ENCODE measurements at places on chromosomes 7 and 10.

GRCh38 chr7:104153287-104153686 lies 54.5 kb downstream of the ORC5 start:
- no peak overlapping the region for H3K27ac ChIP-seq
- H3K27me3 ChIP-seq = no peaks in the 10 kb centered on the region
- H3K4me3 ChIP-seq = no peak overlapping the region
- no peaks in the 10 kb centered on the region for H3K4me1 ChIP-seq
- no peak for DNase-seq
- no peaks in the 10 kb centered on the region for H3K36me3 ChIP-seq

- H3K27me3 ChIP-seq = no peaks in the 10 kb centered on the region
- no peaks in the 10 kb centered on the region for H3K36me3 ChIP-seq
- H3K4me3 ChIP-seq = no peak overlapping the region
- peaks cover 6% of the 10 kb centered on the region for H3K4me1 ChIP-seq
- H3K27ac ChIP-seq = no peak overlapping the region
Observed at GRCh38 chr7:28509251-28510025, 97.1 kb downstream of the CREB5 start.

GRCh38 chr7:157466867-157467261 lies 130.1 kb downstream of the DNAJB6 start:
- H3K36me3 ChIP-seq = no peaks in the 10 kb centered on the region
- H3K4me1 ChIP-seq = no peaks in the 10 kb centered on the region
- no peak for DNase-seq
- H3K27me3 ChIP-seq = peaks cover 68% of the 10 kb centered on the region
- H3K27ac ChIP-seq = no peak overlapping the region

GRCh38 chr7:78472519-78472918 lies 673.9 kb downstream of the PHTF2 start:
- no peak overlapping the region for H3K27ac ChIP-seq
- H3K4me1 ChIP-seq = no peaks in the 10 kb centered on the region
- H3K27me3 ChIP-seq = no peaks in the 10 kb centered on the region
- H3K4me3 ChIP-seq = no peak overlapping the region

DNA sequence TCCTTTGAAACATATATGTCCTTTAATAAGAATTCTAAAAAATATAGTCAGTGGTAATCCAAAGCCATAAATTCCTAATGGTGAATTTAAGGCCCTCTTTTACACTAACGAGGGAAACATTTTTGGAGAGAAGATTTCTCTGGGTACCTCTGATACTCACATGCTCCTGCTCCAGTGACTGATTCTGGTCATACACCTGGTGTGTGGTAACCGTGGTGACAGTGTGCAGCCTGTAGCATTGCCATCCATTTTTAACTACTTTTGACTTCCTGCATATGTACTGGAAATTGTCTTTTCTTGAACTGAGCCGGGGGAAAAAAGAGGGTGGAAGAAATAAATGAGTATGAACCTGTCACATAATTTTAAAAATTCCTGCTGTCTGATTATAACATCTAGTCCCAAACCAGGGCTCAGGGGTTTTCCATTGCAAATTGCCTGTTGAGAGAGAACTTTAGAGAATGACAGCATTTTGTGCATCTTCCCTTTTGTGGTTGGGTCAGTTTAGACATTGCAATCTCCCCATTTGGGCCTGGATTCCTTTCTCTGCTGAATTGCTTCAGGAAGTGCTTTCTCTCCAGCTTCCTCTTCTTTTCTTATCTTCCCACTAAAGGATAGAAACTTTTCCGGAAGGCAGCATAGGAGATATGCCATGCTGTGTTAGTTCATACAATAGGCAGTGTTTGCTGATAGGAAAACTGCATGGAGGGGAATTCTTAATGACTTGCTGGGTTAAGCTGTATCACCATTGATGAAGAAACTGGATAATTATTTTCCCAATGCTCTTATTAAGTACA lies 125.5 kb downstream of the GRM3 start:
- no peaks in the 10 kb centered on the region for H3K27me3 ChIP-seq
- no peaks in the 10 kb centered on the region for H3K36me3 ChIP-seq
- no peaks in the 10 kb centered on the region for H3K4me1 ChIP-seq
- no peak overlapping the region for H3K4me3 ChIP-seq

DNA sequence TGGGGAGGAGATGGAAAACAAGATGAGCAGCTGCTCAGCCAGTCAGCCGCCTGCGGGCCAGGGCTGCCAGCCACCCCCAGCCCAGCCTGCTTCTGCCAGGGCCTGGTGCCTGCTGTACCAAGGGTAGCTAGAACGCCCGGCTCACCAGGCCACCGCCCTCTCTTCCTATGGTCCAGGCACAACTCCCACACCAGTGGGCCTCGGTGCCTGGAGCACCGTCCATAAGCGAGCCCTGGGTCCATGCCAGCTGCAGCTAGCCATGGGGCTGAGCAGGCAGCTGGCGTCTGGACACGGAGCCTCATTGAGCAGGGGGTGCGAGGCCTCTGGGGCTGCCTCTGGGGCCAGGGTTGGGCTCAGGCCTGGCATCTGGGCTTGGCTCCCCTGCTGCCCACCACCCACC lies 8.5 kb upstream of the RABGEF1 start:
- DNase-seq = no peak
- H3K27me3 ChIP-seq = no peaks in the 10 kb centered on the region
- H3K4me3 ChIP-seq = no peak overlapping the region
- no peak overlapping the region for H3K27ac ChIP-seq
- H3K36me3 ChIP-seq = peaks cover 14% of the 10 kb centered on the region

DNA sequence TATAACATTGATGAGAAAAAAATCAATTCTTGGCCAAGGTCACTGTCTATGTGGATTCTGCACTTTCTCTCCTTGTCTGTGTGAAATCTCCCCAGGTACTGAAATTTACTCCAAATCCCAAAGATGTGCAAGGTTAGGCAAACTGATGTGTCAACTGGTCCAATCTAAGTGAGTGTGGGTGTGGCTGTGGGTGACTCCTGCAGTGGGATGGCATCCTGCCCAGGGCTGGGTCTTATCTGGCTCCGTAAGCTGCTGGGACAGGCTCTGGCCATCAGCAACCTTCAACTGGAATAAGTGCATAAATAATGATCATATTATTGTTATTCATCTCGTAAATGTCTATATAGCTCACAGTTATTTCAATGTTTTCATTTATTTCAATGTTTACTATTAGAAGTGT lies 79.3 kb downstream of the JCAD start:
- H3K27me3 ChIP-seq = no peaks in the 10 kb centered on the region
- no peak overlapping the region for H3K27ac ChIP-seq
- H3K4me1 ChIP-seq = no peaks in the 10 kb centered on the region
- H3K36me3 ChIP-seq = no peaks in the 10 kb centered on the region
- no peak for DNase-seq

DNA sequence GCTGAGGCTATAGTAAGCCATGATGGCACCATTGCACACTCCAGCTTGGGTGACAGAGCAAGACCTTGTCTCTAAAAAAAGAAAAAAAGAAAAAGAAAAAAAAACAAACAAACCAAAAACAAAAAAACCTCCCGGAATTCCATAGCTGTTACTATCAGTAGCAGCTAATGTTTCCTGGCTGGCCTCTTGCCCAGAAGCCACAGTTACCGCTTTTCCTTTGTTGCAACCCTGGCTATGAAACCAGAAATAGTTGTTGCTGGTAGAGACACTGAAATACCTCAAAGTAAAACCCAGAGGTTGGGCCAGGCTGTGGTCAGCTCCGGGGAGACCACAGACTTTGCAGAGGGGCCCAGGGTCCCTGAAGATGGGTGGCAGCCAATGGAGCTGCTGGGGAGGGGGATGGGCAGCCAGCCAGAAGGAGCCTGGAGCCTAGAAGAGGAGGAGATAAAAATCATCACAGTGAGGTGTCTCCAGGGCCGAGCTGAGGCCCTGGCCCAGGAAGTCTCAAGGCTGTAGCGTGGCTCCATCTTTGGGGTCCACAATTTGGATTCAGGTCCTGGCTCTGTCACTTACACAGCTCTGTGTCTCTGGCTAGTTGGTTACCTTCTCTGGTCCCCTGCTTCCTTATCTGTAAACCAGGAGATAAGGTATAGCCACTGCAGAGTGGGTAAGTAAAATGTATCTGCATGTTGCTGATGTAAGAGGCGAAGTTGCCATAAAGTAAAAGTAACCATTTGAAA lies 3.4 kb upstream of the CHST12 start:
- H3K4me1 ChIP-seq = peaks cover 56% of the 10 kb centered on the region
- H3K27ac ChIP-seq = peak overlapping the region; percentile 49
- H3K4me3 ChIP-seq = no peak overlapping the region
- no peaks in the 10 kb centered on the region for H3K36me3 ChIP-seq

- no peaks in the 10 kb centered on the region for H3K36me3 ChIP-seq
- H3K4me3 ChIP-seq = no peak overlapping the region
- no peaks in the 10 kb centered on the region for H3K27me3 ChIP-seq
- no peaks in the 10 kb centered on the region for H3K4me1 ChIP-seq
- DNase-seq = no peak
Observed at GRCh38 chr7:94602181-94602580, 53.8 kb downstream of the SGCE start.

- no peak overlapping the region for H3K27ac ChIP-seq
- no peaks in the 10 kb centered on the region for H3K4me1 ChIP-seq
- no peaks in the 10 kb centered on the region for H3K36me3 ChIP-seq
- DNase-seq = no peak
- H3K27me3 ChIP-seq = no peaks in the 10 kb centered on the region
- H3K4me3 ChIP-seq = no peak overlapping the region
Observed at GRCh38 chr7:400901-401485, 111.0 kb downstream of the FOXL3 start.

GRCh38 chr10:99536338-99537085 lies 3.8 kb downstream of the NKX2-3 start:
- DNase-seq = no peak
- no peaks in the 10 kb centered on the region for H3K36me3 ChIP-seq
- peaks cover 100% of the 10 kb centered on the region for H3K27me3 ChIP-seq
- H3K27ac ChIP-seq = no peak overlapping the region
- H3K4me3 ChIP-seq = peak overlapping the region; percentile 26

- H3K27me3 ChIP-seq = no peaks in the 10 kb centered on the region
- H3K36me3 ChIP-seq = peaks cover 60% of the 10 kb centered on the region
- H3K4me3 ChIP-seq = no peak overlapping the region
- no peak for DNase-seq
- no peak overlapping the region for H3K27ac ChIP-seq
Observed at GRCh38 chr7:43612128-43612527, 29.2 kb downstream of the STK17A start.

DNA sequence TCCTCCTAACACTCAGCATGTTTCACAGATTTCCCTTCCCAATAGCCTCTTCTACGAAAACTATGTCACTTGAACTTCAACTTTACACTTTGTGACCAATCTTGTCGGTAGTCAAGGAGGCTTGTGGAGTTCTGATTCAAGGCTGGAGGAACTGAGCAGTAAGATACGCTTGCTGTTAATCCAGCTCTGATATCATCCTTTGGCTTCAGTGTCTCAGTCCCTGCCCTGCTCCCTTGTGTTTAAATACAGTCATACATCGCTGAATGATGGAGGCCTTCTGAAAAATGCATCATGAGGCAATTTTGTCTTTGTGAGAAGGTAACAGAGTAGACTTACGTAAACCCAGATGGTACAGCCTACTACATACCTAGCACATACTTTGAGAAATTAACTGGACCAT lies 173.6 kb downstream of the RNF133 start:
- H3K36me3 ChIP-seq = no peaks in the 10 kb centered on the region
- no peak overlapping the region for H3K27ac ChIP-seq

GRCh38 chr7:118186501-118186900 lies 2.5 kb downstream of the LSM8 start:
- DNase-seq = no peak
- H3K4me3 ChIP-seq = no peak overlapping the region

DNA sequence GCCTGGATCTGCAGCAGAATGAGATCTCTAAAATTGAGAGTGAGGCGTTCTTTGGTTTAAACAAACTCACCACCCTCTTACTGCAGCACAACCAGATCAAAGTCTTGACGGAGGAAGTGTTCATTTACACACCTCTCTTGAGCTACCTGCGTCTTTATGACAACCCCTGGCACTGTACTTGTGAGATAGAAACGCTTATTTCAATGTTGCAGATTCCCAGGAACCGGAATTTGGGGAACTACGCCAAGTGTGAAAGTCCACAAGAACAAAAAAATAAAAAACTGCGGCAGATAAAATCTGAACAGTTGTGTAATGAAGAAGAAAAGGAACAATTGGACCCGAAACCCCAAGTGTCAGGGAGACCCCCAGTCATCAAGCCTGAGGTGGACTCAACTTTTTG lies 21.4 kb downstream of the LRRC17 start:
- DNase-seq = no peak
- no peaks in the 10 kb centered on the region for H3K27me3 ChIP-seq

DNA sequence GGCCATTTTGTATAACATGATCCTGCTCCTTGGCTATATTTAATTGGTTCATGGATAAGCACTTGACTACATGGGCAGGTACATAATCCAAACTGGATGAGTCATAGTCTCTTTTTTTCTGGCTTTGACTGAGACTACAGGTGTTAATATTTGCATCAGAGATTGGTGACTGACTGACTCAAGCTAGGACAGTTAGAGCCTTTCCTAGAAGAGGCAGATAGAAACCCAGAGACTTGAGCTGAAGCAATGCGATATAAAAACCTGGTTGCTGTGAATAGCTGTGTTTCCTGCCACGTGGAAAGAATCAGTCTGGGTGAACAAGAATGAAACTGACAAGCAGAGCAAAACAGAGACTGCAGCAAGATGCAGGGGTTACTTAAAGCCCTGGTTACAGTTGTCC lies 81.0 kb downstream of the SAMD9 start:
- H3K36me3 ChIP-seq = no peaks in the 10 kb centered on the region
- no peak overlapping the region for H3K4me3 ChIP-seq
- H3K27me3 ChIP-seq = no peaks in the 10 kb centered on the region
- H3K4me1 ChIP-seq = no peaks in the 10 kb centered on the region

- no peaks in the 10 kb centered on the region for H3K27me3 ChIP-seq
- DNase-seq = no peak
- no peaks in the 10 kb centered on the region for H3K36me3 ChIP-seq
- no peak overlapping the region for H3K4me3 ChIP-seq
Observed at GRCh38 chr7:52233248-52233647, 802.2 kb upstream of the POM121L12 start.

DNA sequence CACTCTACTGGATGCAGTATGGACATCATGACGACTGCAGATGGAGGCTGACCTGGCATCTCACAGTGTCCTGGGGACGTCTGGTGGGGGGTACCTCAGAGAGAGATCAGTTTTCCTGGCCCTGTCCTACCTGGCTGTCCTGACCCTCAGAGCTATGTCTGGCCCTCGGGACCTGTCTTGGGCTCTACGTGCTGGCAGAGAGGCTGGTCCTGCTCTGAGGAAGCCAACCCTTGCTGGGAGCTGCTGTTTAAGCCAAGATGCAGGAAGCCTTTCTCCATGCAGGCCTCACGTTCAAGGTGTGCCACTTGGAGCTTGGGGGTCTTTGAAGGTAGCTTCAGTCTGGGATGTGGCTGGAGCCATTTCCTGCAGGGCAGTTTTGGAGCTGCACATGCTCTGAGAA lies 42.1 kb upstream of the CXCL12 start:
- H3K27ac ChIP-seq = no peak overlapping the region
- H3K36me3 ChIP-seq = no peaks in the 10 kb centered on the region
- H3K4me1 ChIP-seq = no peaks in the 10 kb centered on the region

- no peak overlapping the region for H3K27ac ChIP-seq
- no peak overlapping the region for H3K4me3 ChIP-seq
- no peak for DNase-seq
- H3K4me1 ChIP-seq = peaks cover 6% of the 10 kb centered on the region
- no peaks in the 10 kb centered on the region for H3K36me3 ChIP-seq
- H3K27me3 ChIP-seq = no peaks in the 10 kb centered on the region
Observed at GRCh38 chr10:113450906-113451305, 101.9 kb upstream of the HABP2 start.
